ENCODE measurements at places on chromosomes 2 and 18.

DNA sequence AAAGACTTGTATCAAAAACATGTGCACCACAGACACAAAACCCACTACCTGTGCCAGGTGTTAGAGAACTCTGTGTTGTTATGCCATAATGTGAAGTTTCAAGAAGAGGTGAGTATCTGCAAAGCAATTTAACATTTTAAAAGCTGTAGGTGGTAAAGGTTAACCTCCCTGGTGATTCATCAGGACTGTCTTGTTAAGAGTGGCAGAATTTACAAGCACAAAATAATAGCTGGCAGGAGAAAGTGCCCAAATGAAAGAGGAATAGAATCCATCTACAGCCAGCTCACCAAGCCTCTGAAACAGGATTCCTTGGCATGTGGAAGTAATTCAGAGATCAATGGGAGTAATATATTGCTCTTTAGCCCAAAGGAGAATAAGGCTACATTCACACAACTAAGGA, 230.7 kb downstream of the AFF3 start:
- no peak for DNase-seq

GRCh38 chr2:164662868-164663631, 41.8 kb upstream of the GRB14 start:
- no peak for DNase-seq

DNA sequence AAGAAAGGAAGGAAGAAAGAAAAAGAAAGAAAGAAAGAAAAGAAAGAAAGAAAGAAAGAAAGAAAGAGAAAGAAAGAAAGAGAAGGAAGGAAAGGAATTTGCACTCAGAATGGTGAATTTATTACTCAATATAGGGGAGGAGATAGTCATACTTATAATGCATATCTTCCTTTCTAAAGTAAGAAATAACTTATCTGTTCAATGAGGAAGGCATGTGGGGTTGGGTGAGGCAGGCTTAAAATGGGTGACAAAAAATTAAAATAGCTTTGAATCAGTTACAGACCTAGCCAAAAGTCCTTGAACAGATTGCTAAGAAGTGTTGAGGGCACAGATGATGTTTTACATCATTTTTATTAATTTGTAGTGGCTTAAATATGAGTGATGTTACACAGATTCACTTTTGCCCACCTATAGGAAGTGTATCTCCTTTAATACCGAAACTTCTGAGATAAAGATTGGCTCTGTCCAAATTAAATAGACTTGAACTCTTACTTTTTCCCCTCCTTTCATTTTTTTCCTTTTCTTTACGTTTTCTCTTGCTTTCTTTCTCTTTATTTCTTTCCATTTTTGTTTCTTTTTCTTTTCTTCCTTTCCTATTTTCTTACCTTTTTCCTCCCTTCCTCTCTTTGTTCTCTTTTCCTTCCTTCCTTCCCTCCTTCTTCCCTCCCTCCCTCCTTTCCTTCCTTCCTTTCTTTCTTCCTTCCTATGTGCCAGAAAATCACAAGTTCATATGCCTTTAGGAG, 14.8 kb upstream of the DSC2 start:
- DNase-seq = no peak

GRCh38 chr2:141329964-141330363, 800.9 kb downstream of the LRP1B start:
- DNase-seq = no peak

DNA sequence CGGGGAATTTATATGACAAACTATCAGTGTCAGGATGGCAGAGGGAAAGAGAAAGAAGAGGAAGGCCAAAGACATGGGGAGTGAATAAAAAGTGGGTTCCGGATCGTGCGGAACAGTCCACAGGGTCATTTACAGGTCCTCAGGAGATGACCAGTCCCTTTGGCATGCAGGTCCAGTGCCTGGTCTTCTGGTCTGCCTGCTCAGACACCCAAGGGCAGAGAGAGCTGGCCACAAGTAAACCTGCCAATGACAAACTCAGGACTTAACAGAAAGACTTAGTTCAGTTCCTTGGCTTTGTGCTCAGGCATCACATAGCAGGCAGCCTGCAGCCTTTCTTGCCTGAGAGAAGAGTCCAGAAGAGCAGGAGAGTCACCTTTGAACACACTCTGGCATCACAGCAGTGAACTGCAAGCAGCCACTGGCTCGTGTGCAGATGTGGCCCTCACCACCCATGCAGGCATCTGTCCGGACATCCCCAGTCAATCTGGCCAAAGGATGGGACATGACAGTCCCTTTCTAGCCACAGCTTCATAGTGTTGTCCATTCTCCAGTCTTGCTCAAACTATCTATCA, 14.0 kb downstream of the TMEM127 start:
- no peak for DNase-seq

GRCh38 chr2:12163866-12164265, 417.4 kb downstream of the LPIN1 start:
- no peak for DNase-seq

- no peak for DNase-seq
Observed at GRCh38 chr2:79552653-79553052, 39.8 kb downstream of the CTNNA2 start.

DNA sequence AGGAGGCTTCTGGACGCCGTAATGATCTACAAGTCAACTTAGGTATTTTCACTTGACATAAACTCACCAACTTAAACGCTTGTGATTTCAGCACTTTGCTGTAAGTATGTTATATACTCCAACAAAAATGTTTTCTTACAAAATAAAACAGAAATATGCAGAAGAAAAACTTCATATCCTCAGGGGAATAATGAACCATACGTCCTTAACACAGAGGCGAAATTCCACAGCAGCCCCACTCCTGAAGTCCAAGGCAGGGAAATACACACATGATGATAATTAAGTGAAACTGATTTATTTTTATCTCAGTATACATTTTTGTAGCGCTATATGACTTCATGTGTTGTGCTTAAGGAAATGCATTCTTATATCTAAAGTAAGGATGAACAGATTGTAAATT, 335.4 kb upstream of the VWC2L start:
- DNase-seq = no peak

GRCh38 chr2:231667496-231667895, 40.8 kb upstream of the PTMA start:
- DNase-seq = no peak

- no peak for DNase-seq
Observed at GRCh38 chr2:151841047-151841424, 12.8 kb upstream of the ARL5A start.

Data from GM10248 (cell line).